ENCODE measurements at places on chromosomes 13 and 19. TPM values are rescaled to one million over a fixed set of nuclear protein-coding genes. Genes with fewer than 3 reads are reported as not detected.

- H3K4me3 ChIP-seq = no peak overlapping the region
- H3K27ac ChIP-seq = no peak overlapping the region
- no peaks in the 10 kb centered on the region for H3K27me3 ChIP-seq
- H3K4me1 ChIP-seq = peaks cover 6% of the 10 kb centered on the region
Observed at GRCh38 chr13:75437582-75438318, 44.2 kb downstream of the TBC1D4 start.

DNA sequence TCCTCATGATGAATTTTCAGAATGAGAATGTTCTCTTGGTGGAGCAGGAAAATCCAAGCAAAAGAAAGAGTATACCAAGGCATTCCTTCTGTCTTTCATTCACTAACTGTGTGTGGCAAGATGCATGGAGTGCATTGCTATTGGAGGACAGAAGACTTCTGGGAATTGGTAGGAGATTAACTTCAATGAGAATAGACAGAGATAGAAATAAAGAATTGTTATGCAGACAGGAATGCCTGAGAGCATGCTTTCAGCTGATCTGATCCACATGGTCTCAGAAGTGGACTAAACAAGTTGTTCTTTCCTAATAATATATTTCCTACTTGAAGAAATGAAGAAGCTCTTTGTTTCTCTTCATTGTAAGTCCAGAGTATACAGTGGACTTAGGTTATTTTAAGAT is 303.6 kb downstream of the MYO16 start:
- DNase-seq = no peak
- H3K27ac ChIP-seq = no peak overlapping the region
- no peaks in the 10 kb centered on the region for H3K27me3 ChIP-seq
- no peaks in the 10 kb centered on the region for H3K4me1 ChIP-seq
- H3K4me3 ChIP-seq = no peak overlapping the region

DNA sequence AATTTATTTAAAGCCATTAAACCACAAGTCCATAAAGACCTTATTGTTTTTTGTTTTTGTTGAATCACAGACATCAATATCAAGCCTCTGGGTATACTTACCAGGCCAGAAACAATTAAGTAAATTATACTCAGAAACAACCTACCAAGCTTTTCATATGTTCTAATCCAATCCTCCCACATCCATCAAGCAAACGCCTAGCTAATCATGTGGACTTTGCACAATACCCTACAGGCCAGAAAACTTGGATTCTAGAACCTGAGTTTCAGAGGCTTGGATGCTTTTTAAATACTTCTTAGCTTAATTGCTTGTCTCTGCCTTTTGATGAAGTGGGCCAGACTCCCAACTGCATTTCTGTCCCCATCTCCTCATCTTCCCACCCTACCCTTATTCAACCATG is 39.9 kb downstream of the TGDS start:
- no peaks in the 10 kb centered on the region for H3K36me3 ChIP-seq
- H3K4me3 ChIP-seq = no peak overlapping the region
- no peak for DNase-seq
- no peak overlapping the region for H3K27ac ChIP-seq

- no peak overlapping the region for H3K4me3 ChIP-seq
- H3K4me1 ChIP-seq = peaks cover 6% of the 10 kb centered on the region
- DNase-seq = no peak
- no peak overlapping the region for H3K27ac ChIP-seq
- H3K27me3 ChIP-seq = no peaks in the 10 kb centered on the region
Observed at GRCh38 chr13:23817830-23818229, 71.4 kb downstream of the MIPEP start.

- no peak for DNase-seq
- H3K36me3 ChIP-seq = no peaks in the 10 kb centered on the region
- H3K27ac ChIP-seq = no peak overlapping the region
- no peaks in the 10 kb centered on the region for H3K27me3 ChIP-seq
Observed at GRCh38 chr13:100039740-100040139, 49.2 kb upstream of the PCCA start.

DNA sequence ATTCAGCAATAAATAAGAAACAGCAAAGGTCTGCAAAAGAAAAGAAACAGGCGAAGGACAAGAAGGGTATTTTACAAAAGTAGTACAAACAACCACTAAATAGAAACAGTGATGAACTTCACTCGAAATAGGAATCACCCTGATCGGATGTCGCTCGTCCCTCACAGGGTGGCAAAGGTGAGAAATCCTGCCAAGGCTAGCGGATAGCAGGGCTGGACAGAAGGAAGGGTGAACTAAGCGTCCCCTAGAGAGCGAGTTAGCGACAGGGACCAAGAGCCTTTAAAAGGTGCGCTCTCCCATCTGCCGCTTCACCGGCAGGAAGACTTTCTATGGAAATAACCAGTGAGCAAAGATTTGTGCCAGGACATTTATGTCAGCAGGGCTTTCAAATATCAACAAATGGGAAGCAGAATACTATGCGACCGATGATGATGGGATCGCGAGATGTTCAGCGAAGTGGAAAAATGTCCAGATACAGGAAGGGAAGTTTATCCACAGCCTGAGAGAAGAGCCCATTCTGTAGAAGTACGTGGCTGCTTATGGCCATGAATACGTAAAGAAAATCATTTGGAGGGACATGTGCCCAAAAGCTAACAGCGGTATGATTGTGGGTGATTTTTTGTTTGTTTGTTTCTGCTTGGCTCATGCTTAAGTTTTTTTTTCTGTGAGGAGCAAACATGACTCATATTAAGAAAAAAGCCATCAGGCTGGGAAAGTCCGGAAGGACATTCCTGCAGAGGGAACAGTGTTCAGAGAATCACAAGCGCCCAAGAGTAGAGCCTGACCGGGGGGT is 18.9 kb downstream of the ELAVL1 start:
- H3K36me3 ChIP-seq = peaks cover 65% of the 10 kb centered on the region
- peaks cover 23% of the 10 kb centered on the region for H3K4me1 ChIP-seq
- no peak overlapping the region for H3K27ac ChIP-seq
- H3K27me3 ChIP-seq = no peaks in the 10 kb centered on the region
- no peak overlapping the region for H3K4me3 ChIP-seq

DNA sequence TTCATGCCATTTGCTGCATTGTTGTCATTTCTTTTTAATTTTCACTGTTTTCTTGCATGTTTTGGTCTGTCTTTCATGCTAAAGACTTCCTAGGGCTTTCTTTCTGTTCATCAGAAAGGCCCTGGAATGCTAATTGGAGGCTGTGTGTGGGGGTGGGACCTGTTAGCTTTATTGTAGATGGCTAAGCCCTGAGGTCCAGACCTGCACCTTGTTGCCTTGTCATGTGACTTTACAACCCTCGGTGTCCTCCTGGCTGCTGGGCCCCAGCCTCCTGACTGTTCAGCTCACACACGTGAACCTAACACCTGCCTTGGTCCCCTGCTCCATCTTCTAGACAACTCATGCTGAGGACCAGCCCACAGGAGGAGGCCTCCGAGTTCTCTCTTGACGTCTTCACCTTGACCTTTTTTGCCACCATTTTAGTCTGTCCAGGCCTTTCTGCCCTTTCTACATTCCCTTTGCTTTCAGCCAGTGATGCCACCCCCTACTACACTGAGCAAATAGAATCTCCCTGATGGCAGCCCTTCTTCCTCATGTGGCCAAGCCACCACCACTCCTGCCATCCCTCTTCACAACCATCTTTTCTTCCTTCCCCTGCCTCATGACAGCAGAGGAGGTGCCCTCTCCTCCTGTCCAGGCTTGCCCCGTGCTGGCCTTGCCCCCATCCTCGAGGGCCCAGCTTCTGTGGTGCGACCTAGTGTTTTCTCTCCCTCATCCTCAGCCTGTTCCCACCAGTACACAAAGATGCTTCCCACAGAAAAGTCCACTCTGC is 41.4 kb upstream of the GPI start:
- peaks cover 29% of the 10 kb centered on the region for H3K36me3 ChIP-seq
- H3K4me3 ChIP-seq = no peak overlapping the region
- no peak for DNase-seq
- peaks cover 3% of the 10 kb centered on the region for H3K4me1 ChIP-seq
- H3K27me3 ChIP-seq = no peaks in the 10 kb centered on the region
- no peak overlapping the region for H3K27ac ChIP-seq

DNA sequence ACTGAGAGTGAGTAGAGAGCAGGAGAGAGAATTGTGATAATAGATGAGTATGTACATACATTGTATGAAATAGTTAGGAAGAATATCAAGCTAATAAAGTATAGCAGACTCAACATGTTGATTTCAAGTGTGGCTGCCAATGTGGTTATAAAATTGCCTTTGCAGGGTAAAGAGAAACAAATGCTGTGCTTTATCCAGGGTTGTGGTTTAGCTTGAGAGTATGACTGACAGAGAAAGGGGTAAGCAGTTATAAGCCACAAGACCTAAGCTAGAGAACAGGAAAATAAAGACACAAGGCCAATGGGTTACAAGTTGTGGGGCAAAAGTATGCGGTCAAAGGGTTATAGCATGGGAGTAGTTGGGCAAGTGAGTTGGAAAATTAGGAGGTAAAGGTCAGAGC is 1217.5 kb downstream of the DIAPH3 start:
- no peaks in the 10 kb centered on the region for H3K36me3 ChIP-seq
- no peaks in the 10 kb centered on the region for H3K4me1 ChIP-seq
- no peaks in the 10 kb centered on the region for H3K27me3 ChIP-seq
- H3K27ac ChIP-seq = no peak overlapping the region
- no peak for DNase-seq
- H3K4me3 ChIP-seq = no peak overlapping the region

DNA sequence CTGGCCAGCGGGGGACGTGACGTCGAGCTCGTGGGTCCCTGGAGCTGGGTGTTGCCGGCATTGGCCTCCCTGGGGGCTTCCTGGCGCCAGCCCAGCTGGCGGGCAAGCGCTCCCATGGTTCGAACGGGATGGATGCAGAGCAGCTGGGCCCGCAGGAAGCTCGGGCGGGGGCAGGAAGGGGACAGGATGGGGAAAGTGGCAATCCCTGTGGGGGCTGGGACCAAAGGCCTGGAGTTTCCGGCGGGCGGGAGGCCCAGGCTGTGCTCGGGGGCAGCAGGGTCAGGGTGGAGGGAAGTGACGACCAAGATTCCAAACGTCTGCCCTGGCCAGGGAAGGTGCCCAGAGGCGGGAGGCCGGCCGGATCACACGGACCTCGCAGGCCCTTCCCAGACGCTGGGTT is 19.3 kb downstream of the PALM start:
- H3K36me3 ChIP-seq = no peaks in the 10 kb centered on the region
- DNase-seq = peak; percentile 90
- H3K27me3 ChIP-seq = no peaks in the 10 kb centered on the region
- H3K4me1 ChIP-seq = peaks cover 8% of the 10 kb centered on the region

DNA sequence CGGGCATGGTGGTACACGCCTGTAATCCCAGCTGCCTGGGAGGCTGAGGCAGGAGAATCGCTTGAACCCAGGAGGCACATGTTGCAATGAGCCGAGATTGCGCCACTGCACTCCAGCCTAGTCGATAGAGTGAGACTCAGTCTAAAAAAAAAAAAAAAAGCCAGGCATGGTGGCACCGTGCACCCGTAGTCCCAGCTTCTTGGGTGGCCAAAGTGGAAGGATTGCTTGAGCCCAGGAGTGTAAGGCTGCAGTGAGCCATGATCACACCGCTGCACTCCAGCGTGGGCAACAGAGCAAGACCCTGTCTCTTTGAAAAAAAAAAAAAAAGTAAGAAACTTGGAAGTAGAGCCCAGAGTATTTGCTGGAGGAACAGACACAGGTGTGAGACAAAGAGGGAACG is 27.7 kb downstream of the CCDC8 start:
- no peak overlapping the region for H3K4me3 ChIP-seq
- no peaks in the 10 kb centered on the region for H3K4me1 ChIP-seq
- H3K27me3 ChIP-seq = no peaks in the 10 kb centered on the region
- no peak overlapping the region for H3K27ac ChIP-seq

DNA sequence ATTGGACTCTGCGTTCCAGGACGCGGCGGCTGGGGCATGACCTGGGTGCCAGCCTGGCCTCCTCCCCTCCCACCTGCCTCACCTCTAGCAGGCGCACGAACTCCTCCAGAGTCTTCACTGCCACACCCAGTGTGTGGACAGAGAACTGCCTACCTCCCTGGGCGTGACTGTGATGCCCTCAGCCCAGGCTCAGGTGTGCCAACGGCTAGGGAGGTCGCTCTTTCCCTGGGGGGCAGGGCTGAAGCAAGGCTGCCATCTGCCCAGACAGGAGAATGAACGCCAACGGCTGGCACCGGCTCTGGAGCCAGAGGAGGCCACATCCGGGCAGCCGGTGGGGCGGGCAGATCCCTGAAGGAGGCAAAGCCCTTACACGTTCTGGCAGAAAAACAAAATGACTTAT is 11.3 kb downstream of the NANOS3 start:
- no peaks in the 10 kb centered on the region for H3K36me3 ChIP-seq
- no peaks in the 10 kb centered on the region for H3K27me3 ChIP-seq
- no peaks in the 10 kb centered on the region for H3K4me1 ChIP-seq
- H3K27ac ChIP-seq = no peak overlapping the region
- no peak overlapping the region for H3K4me3 ChIP-seq
- DNase-seq = no peak

GRCh38 chr13:19742643-19743042 is 40.1 kb downstream of the PSPC1 start:
- no peak overlapping the region for H3K4me3 ChIP-seq
- no peak overlapping the region for H3K27ac ChIP-seq
- H3K4me1 ChIP-seq = no peaks in the 10 kb centered on the region
- H3K27me3 ChIP-seq = no peaks in the 10 kb centered on the region
- DNase-seq = no peak

GRCh38 chr19:48795055-48795684 is 15.7 kb downstream of the BCAT2 start:
- H3K4me3 ChIP-seq = peak overlapping the region; percentile 54
- peaks cover 9% of the 10 kb centered on the region for H3K4me1 ChIP-seq
- peak overlapping the region; percentile 89 for H3K27ac ChIP-seq
- peaks cover 16% of the 10 kb centered on the region for H3K36me3 ChIP-seq
- DNase-seq = peak; percentile 93
- no peaks in the 10 kb centered on the region for H3K27me3 ChIP-seq

- DNase-seq = no peak
- no peaks in the 10 kb centered on the region for H3K27me3 ChIP-seq
- no peak overlapping the region for H3K27ac ChIP-seq
- H3K4me1 ChIP-seq = peaks cover 8% of the 10 kb centered on the region
Observed at GRCh38 chr13:40670307-40670706, 3.9 kb upstream of the FOXO1 start.

CYP2F1 gene
- total RNA-seq = 4.1 TPM

GNG8 gene
- total RNA-seq = not detected

DLEU7 gene
- total RNA-seq = not detected

OR7A10 gene
- not detected for total RNA-seq

CCDC70 gene
- total RNA-seq = not detected

CYSLTR2 gene
- total RNA-seq = under 0.01 TPM

CBY2 gene
- not detected for total RNA-seq

ZNF681 gene
- 0.67 TPM for total RNA-seq

CXCL17 gene
- total RNA-seq = 106 TPM

CAMSAP3 gene
- total RNA-seq = 22.9 TPM

ERICH6B gene
- total RNA-seq = not detected

EFNA2 gene
- not detected for total RNA-seq

OR2Z1 gene
- not detected for total RNA-seq

C19orf38 gene
- 2.8 TPM for total RNA-seq

URAD gene
- total RNA-seq = not detected

PLK5 gene
- total RNA-seq = not detected

ISOC2 gene
- total RNA-seq = 36.3 TPM

IZUMO4 gene
- 6.7 TPM for total RNA-seq

All from upper lobe of left lung (tissue), 6 donors.